ENCODE measurements at places on chromosomes 11 and 22. TPM values are rescaled to one million over a fixed set of nuclear protein-coding genes. Genes with fewer than 3 reads are reported as not detected.

DNA sequence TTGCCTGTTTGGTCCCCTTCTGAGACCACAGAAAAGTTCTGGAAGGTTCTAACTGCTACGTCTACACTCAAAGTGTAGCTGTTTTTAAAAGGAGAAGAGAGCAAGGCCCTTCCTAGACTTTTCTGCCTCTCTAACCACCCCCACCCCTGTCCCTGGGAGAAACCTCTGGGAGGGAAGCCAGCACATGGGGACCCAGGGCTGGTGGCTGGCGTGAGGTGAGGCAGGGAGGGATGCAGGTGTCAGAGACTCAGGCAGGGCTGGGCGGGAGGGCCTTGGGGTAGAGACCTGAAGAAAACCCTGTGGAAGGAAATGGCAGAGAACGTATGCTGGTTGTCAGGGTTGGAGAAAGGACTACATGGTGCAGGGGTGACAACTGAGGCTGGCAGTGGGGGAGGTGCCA is 26.7 kb downstream of the ARRB1 start:
- no peak for DNase-seq

GRCh38 chr22:49281467-49282340 is 546.0 kb downstream of the BRD1 start:
- DNase-seq: no peak

Gene UCP3
- total RNA-seq: 0.54 TPM

DNA sequence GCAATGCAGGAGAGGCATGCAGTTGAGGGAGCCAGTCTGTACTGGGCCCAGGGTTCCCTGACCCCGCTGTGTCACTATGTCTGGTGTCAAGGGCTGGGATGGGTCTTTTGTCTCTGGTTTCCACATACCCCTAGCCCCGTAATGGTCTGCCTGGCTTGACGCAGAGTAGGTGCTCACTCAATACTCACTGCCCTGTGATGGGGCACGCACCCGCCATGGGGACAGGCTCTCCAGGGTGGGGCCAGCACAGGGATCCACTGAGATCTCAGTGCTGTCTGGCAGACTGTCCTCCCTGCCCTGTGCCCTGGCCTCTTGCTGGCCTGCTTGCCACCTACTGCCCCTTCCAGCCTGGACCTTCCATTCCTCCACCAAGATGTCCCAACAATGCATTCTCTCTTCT is 101.7 kb upstream of the CD82 start:
- peak; percentile 56 for DNase-seq

Gene GAL
- 0.30 TPM for total RNA-seq

GRCh38 chr11:786235-787083 is 3.4 kb downstream of the CEND1 start:
- DNase-seq: no peak

GRCh38 chr22:40377931-40378330 is 7.5 kb downstream of the SGSM3 start:
- DNase-seq: no peak

Gene SSH3
- 22.3 TPM for total RNA-seq

DNA sequence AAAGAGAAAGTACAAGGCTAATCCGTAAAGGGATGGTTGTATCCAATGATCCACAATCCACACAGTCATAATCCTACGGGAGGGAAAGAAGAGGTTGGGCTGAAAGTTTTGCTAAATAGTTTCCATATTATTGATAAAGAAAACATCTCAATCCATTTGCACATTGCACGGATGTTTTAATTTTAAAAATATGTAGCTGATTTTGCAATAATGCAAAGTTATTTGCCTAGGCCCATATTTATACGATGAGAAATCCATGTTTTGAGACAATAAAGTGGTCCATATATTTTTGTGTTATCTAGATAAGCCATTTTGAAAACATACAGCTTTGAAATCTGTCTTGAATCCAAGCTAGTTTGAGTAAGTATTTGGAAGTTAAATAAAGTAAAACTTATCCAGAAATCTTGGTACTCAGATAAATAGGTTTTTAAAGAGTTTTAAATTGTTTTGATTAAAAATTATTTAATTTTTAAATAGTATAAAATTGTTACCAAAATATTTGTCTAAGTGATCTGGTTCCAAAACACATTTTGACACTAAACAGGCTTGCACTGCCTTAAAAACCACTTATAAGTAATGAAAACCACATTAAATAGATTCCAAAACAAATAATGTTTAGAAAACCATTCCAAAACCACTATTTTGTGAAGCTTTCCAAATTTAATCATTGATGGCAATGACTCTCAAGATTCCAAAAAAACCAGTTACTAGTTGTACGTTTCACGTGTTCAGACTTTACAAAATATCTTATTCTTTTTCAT is 38.2 kb upstream of the PAMR1 start:
- no peak for DNase-seq

Gene IGSF9B
- 85.3 TPM for total RNA-seq

Gene OR52H1
- not detected for total RNA-seq

Gene NPAS4
- total RNA-seq: not detected

- DNase-seq: no peak
Observed at GRCh38 chr11:130243816-130244215, 70.9 kb downstream of the ZBTB44 start.

Gene MMP7
- not detected for total RNA-seq

Gene TPBGL
- 0.08 TPM for total RNA-seq
